ENCODE measurements at places on chromosomes 5 and 9.

GRCh38 chr5:80246001-80246758 is 9.7 kb downstream of the SERINC5 start:
- DNase-seq = no peak

DNA sequence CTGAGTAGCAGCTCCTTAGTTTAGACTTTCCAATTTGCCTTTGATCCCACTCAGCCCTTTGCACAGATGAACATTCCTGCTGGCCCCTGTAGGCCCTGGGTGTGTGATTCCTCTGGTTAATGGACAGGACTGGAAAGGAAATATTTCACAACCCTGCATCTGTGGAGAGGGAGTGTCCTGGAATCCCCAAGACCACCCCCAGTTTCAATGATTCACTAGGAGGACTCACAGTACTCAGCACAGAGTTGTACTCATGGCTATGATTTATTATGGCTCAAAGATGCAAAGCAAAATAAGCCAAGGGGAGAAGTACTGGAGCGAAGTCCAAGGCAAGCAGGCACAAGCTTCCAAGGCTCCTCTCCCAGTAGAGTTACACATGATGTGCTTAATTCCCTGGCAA is 42.4 kb upstream of the TJP2 start:
- DNase-seq = peak; percentile 97

DNA sequence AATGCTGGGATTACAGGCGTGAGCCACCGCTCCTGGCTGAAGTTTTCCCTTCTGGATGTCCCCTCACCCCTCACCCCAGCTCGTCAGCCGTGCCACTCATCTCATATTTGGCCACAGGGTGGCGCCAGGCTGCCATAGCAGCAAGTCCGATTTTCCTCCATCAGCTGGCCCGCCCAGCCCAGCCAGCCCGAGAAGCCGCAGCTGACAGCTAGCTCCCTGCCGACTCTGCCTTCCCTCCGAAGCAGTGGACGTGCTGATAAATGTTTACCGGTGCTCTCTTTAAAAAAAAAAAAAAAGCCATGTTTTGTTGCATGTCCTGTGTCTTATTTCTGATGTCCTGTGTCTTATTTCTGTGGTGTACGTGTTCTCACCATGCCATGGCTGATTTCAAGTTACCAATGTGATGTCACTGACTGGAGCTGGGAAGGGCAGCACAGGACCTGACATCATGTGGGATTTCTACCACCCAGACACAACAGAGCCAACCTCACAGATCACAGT is 58.3 kb downstream of the PFDN1 start:
- DNase-seq = peak; percentile 89

DNA sequence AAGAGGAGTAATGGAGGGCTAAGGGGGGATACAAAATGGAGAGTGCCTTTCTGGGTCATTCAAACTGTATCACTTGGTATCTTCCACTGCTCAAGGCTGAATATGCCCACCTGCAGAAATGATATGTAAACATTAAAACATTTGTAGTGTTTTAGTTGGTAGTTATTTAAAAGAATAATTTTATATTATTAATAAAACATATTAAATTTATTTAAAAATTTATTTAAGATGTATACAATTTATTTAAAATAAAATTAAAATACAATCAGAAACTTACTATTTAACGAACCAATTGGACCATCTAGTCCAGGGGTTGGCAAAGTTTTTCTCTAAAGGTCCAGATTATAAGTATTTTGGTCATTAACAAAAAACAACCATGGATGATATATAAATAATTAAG is 308.5 kb downstream of the PLK2 start:
- no peak for DNase-seq

GRCh38 chr5:8317335-8317734 is 448.4 kb downstream of the MTRR start:
- no peak for DNase-seq

- DNase-seq = no peak
Measured at GRCh38 chr9:134190232-134191121, 26.1 kb upstream of the RNU6ATAC start.

DNA sequence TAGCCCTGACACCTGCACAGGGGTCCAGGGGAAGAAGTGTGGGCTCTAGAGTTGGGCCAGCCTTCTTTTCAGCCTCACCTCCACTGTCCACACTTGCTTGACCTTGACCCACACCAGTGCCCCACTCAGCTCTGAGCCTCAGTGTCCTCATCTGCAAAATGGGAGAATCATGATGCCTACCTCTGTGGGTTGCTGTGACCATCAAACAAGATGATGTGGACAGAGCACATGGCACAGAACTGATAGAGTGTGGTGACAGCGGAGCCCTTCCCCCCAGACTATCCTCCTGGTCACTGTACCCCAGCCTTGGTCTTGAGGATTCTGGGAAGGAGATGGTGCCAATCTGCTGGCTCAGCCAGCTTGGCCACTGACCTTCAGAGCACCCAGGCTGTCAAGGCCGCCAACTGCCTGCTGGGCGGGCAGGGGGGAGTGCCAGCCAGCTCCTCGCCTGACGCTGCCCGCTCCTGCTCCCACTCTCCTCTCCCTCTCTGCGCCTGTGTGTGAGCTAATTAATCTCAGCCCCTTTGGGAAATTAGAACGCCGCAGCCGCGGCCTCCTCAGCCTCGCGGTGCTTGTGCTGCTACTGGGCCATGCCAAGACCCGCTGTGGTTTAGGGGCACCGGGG is 16.7 kb downstream of the CXXC5 start:
- no peak for DNase-seq

- DNase-seq = no peak
Measured at GRCh38 chr9:83473488-83473971, 64.7 kb downstream of the FRMD3 start.
